ENCODE measurements at places on chromosomes 1 and 21.

DNA sequence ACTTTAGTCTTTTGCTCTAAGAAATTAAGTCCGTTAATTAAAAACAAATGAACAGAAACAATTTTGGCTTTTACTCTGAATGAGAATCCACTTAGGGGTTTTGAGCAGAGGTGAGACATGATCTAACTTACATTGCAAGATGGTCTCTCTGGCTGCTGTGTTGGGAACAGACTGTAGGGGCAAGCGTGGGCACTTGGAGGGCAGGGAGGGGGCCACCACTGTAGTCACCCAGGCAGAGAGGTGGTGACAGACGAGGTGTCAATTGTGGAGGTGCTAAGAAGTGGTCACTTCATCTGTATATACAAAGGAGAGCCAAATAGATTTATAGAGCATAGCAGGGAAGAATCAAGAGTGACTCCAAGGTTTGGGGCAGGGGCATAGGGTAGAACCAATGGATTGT lies 71.1 kb upstream of the IRF2BP2 start:
- no peak for DNase-seq

DNA sequence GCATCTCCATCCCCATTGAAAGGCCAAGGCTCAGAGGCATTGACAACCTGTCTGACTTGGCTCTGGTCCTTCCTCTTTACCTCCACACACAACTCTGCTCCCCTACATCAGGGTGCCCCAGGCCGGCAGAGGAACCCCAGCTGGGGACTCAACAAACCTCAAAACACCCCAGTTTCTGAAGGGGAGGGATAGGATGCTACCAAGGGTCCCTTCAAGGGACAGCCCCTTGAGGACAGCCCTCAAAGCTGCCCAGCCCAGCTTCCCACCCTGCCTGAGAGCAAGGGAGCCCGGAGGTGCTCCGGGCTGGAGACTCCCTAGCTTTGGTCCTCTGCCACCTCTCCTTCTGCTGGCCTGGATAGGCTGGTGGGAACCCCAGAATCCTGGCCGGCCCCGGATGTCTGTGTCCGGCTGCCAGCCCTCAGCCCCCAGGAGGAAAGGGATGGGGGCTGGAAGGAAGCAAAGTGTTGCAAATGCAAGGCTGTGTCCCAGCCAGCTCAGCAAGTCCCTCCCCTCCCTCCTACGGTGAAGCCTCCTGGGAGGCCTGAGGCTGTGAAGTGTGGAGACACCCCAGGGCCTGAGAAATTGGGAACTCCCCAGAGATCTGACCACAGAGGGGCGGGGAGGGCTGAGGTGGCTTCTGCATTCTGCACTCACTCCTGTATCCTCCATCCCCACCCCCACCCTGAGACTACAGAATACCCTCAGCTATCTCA lies 1.1 kb upstream of the MARCKSL1 start:
- no peak for DNase-seq

DNA sequence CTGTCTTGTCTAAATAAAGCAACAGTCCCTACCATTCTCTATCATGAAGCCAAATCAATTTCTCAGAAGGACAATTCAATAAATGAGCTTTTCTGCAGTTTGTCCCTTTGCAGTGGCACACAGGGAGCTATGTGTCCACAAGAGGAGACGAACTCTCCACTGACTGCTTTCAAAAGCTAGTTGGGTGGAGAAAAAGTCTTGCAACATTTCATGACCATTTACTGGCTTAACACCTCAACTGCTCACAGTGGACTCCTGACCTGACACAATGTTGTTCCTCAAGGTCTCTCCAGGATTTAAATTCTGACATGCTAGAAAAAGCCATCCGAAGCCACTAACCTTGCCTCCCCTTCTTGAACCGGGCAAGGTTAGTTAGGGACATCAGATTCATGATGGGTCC lies 111.7 kb downstream of the TIAM1 start:
- no peak for DNase-seq

DNA sequence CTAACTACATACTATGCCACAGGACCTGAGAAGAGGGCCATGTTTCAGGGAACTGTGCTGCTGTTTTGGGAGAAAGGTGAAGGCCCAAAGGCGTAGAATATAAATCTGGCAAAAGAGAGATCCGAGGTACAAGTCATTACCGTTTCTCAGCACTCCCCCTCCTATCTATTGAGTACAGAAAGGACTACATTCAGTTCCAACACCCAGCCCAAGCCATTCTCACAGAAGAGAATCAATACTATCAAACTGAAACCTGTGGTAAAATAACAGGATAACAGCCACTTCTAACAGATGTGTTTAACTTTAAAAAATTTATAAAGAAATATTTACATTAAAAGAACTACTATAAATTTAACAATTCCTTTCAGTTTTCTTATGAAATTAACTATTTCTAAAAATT lies 7.8 kb downstream of the AHCTF1 start:
- DNase-seq, result no peak

DNA sequence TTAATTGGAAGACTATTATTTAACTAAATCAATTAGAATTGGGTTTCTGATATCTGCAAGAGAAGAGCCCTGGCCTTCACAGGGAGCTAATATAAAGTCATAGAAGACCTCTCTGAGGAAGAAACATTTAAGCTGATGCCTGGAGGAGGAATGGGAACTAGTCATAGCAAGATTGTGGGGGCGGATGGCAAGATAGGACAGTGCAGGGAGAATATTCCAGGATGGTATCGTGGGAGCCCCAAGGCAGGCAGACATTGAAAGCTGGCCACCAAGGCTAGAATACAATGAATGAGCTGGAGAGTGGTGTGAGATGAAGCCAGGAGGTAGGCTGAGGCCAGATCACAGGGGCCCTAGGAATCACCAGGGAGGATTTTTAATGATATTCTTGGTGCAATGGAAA lies 20.8 kb upstream of the MYSM1 start:
- no peak for DNase-seq

- DNase-seq, result no peak
Observed at GRCh38 chr21:43333298-43334062, 93.5 kb downstream of the SIK1 start.

DNA sequence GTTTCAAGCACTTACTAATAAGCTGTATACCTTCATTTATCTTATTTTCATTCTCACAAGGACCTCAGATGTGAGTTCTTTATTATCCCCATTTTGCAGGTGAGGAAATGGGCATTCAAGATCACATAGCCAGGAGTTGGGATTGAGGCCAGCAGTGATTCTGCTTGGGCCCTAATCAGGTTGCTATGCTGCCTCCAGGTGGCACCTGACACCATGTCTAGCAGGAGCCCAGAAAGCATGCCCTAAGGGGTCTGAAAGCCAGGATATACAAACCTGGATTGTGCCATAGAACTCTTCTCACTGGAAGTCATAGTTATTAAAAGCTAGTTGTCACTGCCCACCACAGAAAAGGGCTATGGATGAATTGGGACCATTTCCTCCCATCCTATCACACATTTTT lies 61.1 kb downstream of the FYB2 start:
- no peak for DNase-seq

DNA sequence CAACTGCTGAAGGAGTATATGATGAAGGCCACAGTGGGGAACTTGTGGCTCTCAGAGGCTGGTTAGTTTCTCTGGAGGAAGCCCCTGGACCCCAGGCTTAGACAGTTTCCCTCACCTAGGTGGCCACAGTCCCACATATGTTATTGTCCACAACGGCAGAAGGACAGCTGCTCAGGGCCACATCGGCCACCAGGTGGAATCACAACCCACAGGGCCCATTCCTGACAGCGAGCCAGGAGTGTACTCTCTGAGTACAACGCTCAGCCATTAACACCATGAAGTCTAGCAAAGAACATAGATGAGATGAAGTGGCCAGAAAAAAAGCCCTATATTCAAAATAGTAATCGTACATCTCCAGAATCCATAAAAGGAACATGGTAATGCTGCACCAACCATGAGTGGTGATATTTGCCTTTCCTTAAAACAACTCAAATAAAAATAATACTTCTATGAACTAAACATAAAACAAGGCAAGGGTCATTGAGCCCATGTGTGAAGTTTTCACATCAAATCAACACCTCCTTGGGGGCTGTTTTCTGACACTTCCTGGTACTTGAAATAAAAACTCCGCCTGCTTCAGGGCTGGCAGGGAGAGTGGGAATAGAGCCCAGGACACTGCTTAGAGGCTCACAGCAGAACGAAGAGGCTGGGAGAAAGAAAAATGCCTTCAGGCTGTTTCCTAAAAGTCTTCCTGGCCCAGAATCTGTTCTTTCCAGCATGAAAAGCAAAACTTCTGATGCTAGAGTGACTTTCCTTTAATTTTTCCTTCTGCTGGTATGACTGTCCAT lies 383.3 kb downstream of the HHAT start:
- no peak for DNase-seq

DNA sequence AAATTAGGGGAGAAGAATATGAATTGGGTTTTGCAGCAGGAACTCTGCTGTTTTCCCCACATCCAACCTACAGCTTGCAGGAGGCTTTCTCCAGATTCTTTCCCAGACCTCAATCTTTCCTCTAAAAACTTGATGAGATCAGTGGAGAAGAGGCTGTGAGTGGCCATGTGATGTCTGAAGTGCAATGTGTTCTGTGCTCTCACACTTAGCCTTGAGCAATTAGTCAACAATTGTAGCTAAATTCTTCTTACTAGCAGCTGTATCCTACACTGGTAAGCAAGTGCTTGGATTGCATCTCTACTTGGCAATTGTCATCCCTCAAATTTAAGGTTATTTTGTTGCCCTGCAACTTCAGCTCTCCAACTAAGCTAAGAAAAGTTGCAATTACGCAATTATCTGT lies 807.3 kb upstream of the RGS18 start:
- no peak for DNase-seq

DNA sequence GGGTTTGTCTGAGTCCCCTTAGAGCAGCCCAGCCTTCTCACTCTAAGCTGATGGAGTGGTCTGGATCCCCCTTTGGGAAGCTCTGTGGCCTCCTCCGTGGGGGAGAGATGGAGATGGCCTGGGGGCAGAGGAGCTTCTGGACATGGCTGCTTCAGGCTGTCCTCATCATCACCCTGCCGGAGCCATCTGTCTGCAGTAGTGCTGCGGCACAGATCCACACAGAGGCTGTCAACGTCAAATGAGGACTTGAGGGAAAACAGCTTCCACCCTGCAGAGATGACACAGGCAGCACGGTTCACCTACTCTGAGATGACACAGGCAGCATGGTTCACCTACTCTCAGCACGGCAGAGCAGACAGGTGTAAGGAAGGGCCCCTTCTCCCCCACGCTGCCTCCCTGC lies 134.3 kb downstream of the IGSF21 start:
- no peak for DNase-seq

- DNase-seq, result no peak
Observed at GRCh38 chr21:16287046-16287445, 557.3 kb downstream of the USP25 start.

DNA sequence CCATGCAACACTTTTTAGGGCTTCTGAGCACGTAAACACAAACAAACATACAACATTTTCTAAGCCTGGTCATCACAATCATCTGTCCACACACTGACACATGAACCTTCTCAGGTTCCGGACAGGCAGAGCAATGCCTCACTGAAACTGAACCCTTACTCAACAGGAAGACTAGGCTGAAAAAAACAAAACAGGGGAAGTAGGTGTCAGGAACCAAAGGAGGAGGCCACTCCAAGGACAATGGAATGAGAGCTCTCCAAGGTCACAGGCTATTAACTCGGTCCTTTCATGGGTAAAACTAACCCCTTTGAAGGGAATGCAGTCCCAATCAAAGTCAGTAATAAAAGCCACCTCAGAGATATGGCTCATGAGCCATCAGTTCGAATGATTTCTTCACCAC lies 76.6 kb downstream of the FAM78B start:
- DNase-seq, result no peak

DNA sequence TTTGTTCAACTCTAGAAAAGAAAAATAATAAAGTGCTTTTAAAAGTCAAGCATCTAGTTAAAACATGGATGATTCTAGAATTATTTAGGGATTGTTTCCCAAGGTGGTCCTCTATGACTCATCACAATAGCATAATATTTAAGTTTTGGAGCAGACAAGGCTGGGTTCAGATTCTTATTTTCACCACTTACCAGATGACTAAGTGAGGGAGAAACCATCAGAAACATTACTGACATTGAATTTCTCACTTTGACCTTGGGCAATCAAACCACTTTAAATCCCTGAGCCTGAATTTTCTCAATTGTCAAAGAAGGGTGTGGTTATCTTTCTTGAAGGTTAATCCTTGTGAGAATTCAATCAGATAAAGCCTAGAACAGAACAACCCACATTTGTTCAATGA lies 102.5 kb upstream of the PTGFR start:
- DNase-seq, result no peak

DNA sequence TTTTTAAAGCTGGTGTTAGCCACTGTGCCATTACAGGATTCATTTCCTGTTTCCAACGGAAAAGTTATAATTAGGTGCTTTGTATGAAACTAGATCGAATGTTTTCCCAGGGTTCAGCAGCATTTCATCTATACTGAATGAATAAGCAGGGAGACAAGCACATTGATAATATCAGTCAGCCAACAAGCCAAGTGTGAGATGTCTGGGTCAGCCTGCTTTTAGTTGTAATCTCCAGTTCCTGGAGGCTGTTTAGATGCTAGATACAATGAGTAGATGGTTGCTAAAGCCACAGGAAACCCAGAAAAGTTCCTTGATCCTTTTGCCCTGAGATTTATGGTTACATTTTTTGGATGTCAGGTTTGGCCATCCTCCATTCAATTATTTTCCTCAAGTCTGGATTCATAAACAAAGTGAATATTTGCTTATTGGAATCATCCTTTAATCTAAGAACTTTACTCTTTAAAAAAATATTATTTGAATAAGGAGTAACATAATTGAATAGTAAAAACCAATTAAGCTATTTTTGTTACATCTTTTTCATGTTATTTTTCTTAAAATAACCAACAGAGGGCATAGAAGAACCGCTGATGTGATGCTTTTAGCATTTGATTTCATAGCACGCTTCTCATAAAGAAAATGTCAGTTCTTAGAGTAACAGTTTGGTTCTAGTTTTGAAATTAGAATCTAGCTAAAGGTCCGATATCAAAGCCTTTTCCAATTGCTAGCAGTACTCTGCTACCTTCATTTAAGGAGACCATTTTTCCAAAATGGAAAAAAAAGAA lies 76.6 kb downstream of the HSPA13 start:
- no peak for DNase-seq

GRCh38 chr1:22861764-22862440 lies 110.8 kb downstream of the LACTBL1 start:
- no peak for DNase-seq

GRCh38 chr1:56533197-56533596 lies 46.2 kb downstream of the PLPP3 start:
- DNase-seq, result no peak

DNA sequence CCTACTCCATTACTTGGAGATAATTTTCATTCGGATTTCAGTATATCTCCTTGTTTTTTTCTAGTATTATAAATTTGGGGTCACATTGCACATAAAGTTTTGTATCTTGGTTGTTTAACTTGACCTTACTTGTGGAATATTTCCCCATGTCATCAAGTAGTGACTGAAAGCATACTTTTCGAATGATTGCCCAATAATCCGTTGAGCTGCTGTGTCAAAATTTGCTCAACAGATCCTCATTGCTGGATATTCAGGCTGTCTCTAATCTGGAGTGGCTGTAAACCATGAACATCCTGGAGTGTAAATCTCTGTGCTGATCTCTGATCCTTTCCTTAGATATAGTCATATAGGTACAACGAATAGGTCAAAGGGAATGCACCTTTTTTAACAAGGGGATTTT lies 4.9 kb downstream of the NIPAL3 start:
- DNase-seq, result no peak

- no peak for DNase-seq
Observed at GRCh38 chr1:88701275-88701674, 17.2 kb downstream of the PKN2 start.

GRCh38 chr1:198607714-198608113 lies 31.1 kb upstream of the PTPRC start:
- no peak for DNase-seq

- DNase-seq, result no peak
Observed at GRCh38 chr1:32873484-32873883, 2.8 kb upstream of the FNDC5 start.

Data from activated T-helper 1 cell treated with Interleukin-2 at 50 U/mL for 16 hours (primary cell).